HCEC 1CT (cell line): ENCODE measurements at places on chromosomes 7 and 10.

DNA sequence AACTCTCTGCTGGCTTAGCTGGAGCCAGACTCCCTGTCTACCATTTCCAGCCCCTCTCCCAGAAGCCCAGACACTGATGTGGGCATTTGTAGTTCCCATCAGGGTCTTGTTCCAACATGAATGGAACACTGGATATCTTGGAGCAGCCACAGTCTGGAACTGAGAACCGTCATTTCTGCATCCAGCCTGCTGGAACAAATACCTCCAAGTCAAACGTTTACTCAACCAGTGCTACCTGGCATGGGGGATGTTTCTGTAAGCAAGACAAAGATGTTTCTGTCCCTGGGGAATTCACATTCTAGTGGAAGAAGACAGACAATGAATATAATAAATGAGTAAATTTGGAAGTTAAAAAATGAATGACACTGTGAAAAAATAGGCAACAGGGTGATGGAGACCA is 70.8 kb upstream of the ZNF438 start:
- DNase-seq: no peak

DNA sequence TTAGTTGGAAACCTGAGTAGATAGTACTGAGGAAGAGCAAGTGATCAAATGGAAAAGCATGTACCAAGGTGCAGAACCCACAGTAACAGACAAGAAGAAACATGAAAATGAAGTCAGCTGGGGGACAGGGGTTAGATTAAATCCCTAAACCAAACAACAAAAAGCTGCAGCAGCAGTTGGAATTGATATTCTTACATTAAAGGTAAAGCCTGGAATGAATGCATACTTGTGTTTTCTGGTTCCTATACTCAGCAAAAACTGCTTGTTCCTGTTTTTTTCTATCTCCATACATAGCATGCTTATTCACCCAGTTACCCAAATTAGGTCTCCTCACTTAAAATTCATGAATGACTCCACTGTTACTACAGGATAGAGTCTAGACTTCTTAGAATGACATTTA is 92.4 kb downstream of the TPST1 start:
- no peak for DNase-seq

- no peak for DNase-seq
Observed at GRCh38 chr7:40490603-40490924, 355.8 kb downstream of the SUGCT start.

DNA sequence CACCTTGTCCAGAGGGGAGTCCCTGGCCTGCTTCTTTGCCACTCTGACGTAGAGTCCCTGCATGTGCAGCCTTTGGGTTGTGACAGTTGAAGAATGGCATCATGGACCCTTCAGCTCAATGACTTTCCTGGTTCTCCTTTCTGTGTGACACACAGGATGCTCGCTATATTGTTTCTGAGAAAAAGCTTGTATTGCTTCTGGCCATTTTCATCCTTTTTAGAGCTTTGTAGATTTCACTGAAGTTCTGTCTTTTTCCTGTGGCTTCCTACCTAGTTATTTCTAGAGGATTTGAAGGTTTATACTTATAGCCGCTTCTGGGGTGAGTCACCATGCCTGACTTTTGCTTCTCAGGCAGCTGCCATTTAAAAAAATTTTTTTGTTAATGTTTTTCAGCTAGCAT is 27.0 kb downstream of the SND1 start:
- peak; percentile 61 for DNase-seq
